ENCODE measurements at places on chromosomes 5 and 9.

DNA sequence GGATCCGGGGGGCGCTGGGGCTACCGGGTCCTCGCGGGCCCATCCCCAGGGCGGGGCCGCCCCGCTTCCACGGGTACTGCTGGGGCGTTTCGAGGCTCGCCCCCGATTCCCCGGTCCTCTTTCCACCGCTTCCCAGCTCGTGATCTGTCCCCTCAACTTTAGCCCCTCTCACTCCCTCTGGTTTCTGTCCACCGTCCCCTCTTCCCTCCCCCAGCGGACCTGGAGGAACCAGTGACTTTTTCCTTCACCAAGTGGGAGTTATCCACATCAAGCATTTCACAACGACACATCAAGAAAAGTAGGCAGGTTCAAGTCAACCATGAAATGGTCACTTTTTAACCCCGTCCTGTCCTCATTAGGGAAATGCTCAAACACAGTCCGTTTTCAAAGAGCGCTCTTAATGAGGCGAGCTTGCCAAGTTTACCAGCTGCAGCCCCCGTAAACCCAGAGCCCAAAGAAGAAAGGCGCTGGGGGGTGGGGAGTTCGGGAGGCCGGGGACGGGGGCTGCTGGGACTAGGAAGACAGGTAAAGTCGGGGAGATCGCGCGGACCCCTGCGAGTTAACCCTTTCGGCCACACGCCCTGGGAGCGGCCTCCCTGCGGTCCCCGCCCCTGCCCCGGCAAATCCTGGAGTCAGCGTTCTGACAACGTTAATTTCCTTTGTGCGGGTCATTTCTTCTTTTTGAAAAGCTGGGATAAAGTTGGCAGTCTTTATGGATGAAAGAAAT, 2.1 kb upstream of the NFIB start:
- DNase-seq: no peak

- peak; percentile 59 for DNase-seq
Measured at GRCh38 chr9:16828340-16829281, 41.9 kb downstream of the BNC2 start.

- no peak for DNase-seq
Measured at GRCh38 chr9:8850914-8851313, 1051.3 kb upstream of the DMAC1 start.

GRCh38 chr9:75607521-75607920, 283.0 kb upstream of the PCSK5 start:
- no peak for DNase-seq

GRCh38 chr5:84383816-84384603, 670 bp downstream of the EDIL3 start:
- DNase-seq: no peak

DNA sequence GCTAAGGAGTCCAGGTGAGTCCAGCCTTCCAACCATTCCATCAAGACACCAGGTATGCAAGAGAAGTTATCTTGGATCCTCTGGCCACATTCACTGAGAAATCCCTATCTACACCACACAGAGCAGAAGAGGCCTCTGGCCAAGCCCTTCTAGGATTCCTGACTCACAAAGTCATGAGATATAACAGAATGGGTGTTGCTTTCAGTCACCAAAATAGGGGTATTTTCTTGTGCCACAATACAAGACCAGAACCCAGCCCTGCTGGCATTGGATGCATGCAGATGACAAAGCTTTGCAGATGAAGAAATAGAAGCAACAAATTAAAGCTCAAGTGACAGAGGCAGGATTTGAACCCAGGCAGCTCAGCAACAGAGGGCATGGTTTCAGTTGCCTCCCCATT, 73.5 kb downstream of the PTPN3 start:
- DNase-seq: no peak

Measured in GM04503 (cell line).